Activated CD8-positive, alpha-beta memory T cell treated with anti-CD3 and anti-CD28 coated beads for 1 hour (primary cell): ENCODE measurements at places on chromosomes 16 and 17.

GRCh38 chr16:53542283-53542682 lies 39.3 kb upstream of the AKTIP start:
- DNase-seq: no peak

- DNase-seq: no peak
Observed at GRCh38 chr17:42577140-42577531, 393 bp downstream of the PSMC3IP start.

GRCh38 chr17:68587847-68588246 lies 13.3 kb downstream of the FAM20A start:
- no peak for DNase-seq

- DNase-seq: no peak
Observed at GRCh38 chr16:70158261-70158939, 15.2 kb upstream of the CLEC18C start.

DNA sequence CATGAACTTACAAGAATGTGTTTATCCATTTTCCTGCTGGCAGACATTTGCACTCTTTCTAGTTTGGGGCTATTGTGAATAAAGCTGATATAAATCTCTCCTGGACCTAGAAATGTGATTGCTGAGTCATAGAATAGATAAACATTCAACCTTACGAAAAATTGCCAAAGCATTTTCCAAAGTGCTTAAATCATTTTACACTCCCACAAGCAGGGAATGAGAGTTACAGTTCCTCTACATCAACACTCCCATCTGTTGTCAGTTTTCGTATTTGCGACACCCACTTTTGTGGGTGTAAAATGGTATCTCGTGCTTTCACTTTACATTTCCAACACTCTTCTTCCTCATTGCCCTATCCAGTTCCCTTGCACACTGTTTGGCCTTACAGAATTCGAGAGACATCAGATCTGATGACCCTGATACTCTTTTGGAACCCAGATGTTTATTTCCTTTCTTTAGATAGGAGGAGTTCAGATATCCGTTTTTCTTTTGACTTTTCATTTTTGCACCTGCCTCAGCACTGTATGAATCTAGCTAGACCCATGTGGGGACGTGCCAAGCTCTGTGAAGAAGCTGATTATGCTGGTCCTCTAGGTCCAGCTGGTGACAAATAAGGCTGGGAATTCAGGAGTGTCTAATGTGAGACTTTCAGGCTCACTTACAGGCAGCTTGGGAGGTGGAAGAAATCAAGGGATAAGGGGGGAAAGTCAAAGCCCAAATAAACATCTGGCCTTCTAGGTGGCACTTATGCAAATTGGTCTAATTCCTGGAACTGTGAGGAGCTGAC lies 14.0 kb downstream of the SOX9 start:
- no peak for DNase-seq

- no peak for DNase-seq
Observed at GRCh38 chr17:8326511-8327302, 12.9 kb upstream of the ODF4 start.

- DNase-seq: no peak
Observed at GRCh38 chr17:75694536-75694935, 26.7 kb upstream of the ITGB4 start.

DNA sequence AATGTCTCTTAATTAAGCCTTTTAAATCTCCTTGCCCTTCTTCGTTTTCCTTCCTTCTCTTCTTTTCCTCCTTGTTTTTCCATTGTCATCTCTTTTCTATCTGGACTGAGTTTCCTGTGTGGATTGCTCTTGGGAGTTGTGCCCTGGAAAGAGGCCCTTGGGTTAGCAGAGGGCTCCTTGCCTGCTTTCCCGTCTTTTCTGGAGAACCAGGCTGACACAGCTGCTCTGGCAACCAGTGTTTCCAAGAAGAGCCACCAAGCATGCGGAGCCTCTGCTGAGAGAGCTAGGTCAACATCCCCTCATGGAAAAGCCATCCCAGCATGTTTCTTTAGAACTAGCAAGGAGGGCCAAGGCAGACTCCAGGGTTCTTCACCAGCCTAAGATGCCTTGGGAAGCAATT lies 75.4 kb downstream of the HLF start:
- no peak for DNase-seq

GRCh38 chr17:31293581-31293980 lies 3.5 kb downstream of the OMG start:
- no peak for DNase-seq

- DNase-seq: no peak
Observed at GRCh38 chr16:28842696-28843095, 3.5 kb downstream of the TUFM start.

DNA sequence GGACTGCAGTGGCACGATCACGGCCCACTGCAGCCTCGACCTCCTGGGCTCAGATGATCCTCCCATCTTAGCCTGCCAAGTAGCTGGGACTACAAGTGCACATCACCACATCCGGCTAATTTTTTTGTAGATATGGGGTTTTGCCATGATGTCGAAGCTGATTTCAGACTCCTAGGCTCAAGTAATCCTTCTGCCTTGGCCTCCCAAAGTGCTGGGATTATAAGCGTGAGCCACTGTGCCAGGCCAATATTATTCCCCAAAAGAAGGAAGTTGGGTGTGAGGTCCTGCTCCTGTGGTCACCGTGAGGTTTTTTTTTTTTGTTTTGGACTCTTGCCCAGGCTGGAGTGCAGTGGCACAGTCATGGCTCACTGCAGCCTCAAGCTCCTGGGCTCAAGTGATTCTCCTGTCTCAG lies 1.5 kb downstream of the AMZ2 start:
- no peak for DNase-seq

DNA sequence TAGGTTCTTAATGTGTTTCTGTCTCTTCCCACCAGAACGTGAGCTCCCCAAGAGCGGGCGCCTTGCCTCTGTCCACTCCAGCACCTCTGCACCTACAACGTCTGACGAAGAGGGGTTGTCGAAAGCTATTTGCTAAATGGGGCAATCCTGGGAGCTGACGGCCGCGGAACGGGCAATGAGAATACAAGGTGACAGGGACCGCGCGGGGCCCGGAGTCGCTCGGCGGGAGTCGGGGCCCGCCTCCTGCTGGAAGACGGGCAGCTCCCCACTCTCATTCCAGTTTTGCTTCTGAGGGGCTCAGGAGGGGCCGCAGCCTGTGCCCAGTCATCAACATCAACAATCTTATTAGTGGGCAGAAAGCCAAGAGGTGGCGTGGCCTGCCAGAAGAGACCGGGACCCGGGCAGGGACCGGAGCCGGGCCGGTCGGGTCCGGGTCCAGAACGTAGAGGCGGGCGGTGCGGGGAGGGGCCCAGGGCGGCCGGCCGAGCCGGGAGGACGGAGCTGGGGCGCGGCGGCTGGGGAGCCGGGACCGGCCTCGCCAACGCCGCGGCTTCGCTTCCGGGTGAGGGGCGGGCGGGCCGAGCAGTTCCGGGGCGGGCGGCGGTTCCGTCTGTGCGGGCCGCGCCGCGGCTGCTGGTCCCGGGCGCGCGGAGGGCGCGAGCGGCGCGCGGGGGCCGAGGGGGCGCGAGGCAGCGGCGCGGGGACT lies at the start of gene MOSMO:
Gene MOSMO (plus strand): TSS at position 603 of the 706 bp plus-strand sequence. CDS start 191 bp downstream, outside the sequence.
- peak; percentile 17 for DNase-seq

DNA sequence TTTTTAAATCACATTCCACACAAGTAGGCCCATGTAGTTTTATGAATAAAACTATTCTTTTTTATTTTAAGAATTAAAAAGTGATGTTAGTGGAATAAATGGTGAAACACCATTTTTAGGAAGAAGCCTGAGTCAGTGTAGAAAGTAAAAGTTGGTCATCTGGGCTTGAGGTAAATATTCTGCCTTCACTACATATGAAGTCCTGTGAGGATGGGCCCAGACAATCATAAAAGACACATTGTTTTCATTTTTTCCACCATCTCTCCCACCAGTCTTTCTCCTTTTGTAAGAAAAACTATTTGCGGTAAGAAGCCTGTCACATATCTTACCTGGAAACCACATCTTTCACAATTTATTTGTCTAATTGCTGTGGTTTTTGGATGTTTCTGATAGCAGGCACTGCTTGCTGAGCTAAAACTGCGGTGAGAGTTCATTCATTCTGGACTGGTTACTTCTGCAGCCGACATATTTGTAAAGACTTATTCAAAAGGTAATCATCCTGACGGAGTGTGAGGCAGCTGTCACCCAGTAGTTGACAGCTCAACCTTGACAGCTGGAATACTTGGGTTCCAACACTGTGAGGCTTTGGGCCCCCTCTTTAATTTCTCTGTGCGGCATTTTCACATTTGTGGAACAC lies 10.6 kb upstream of the RFFL start:
- DNase-seq: no peak

GRCh38 chr17:72416054-72416675 lies 295.3 kb downstream of the SOX9 start:
- no peak for DNase-seq

- DNase-seq: no peak
Observed at GRCh38 chr16:88939245-88939971, 37.6 kb downstream of the CBFA2T3 start.

DNA sequence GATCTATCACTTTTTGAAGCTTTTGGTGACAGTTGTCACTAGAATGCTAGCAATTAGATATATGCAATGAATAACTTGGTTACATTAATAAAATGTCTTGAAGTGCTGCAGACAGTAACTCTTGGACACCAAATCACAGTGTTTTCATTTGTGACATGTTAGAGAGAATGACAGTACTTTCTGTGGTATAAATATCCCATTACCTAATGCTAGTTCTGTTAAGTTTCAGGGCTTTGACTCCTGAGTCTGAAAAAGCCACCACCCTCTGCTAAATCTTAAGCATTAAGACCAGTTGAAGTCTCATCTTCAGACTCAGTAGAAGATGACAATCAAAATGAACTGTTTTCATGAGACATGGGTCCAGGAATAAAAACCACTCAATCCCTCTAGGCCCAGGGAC lies 10.6 kb upstream of the CPHXL2 start:
- DNase-seq: no peak

DNA sequence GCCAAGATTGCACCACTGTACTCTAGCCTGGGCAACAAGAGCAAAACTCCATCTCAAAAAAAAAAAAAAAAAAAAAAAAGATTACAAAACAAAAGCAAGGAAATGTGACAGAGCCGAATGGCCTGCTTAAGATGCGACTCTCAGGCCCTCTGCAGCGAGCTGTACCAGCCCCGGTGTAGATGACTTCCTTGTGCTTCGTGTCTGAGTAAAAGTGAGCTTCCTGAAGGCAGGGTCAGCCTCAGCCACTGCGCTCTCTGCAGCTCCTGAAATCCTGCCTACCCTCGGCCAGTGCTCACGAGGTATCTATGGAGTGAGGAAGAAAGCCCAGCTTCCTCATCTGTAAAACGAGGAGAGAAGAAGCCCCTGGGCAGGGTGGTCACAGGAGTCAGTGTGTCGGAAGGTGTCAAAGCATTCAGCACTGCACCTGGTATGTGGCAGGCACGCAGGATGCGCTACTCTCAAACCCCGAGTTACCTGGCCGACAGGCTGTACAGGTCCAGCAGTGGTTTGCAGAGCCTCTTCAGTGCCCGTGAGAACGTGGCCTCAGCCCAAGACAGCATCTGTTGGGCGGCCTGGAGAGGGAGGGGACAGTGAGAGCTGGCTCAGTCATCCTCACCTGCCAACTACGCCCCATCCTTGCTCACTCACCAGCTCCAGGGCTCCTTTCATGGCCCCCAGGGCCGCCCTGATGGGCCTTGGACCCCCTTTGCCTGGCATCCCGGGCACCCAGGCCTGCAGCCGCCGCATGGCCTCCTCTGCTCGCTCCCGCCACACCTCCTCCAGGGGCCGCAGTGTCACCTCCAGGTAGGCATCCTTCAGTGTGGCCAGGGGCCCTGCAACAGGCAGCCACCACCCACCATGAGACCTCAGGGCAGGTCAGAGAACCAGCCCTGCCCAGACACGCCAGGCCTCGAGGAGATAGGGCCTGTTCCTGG lies 44.6 kb downstream of the RMI2 start:
- DNase-seq: no peak

DNA sequence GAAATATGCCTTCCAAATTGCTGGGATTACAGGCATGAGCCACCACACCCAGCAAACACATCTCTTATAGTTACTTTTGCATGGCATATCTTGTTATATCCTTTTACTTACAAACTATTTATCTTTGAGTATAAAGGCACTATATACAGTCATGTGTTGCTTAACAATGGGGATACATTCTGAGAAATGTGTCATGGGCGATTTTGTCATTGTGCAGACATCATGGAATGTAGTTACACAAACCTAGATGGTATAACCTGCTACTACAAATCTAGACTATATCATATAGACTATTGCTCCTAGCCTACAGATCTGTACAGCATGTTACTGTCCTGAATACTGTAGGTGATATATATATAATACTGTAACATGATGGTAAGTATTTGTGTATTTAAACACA lies 43.6 kb downstream of the BCL7C start:
- DNase-seq: no peak

DNA sequence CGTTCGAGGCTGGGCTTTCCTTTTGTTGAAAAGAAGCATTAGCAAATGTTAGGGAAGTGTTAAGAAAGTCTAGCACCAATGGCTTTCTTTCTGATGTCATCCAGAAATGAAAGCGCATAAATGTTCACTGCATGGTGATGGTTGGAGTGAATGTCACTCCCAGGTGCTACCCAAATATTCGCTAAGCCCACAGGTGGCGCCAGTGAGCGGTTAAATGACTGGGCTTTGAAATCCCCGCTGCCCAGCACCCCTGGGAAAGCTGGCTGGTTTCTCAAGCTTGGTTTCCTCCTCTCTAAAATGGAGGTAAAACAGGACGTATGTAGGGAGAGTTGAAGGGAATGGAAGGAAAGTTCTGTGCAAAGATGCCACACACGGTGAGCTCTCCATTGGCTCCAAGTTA lies 104.4 kb downstream of the IRX5 start:
- no peak for DNase-seq

- no peak for DNase-seq
Observed at GRCh38 chr17:48587276-48588073, 2.6 kb downstream of the HOXB3 start.

- no peak for DNase-seq
Observed at GRCh38 chr17:17361867-17362539, 58.8 kb downstream of the NT5M start.

- DNase-seq: no peak
Observed at GRCh38 chr16:54921206-54921824, 9.3 kb upstream of the IRX5 start.

- no peak for DNase-seq
Observed at GRCh38 chr17:1267471-1267943, 2.7 kb upstream of the BHLHA9 start.

DNA sequence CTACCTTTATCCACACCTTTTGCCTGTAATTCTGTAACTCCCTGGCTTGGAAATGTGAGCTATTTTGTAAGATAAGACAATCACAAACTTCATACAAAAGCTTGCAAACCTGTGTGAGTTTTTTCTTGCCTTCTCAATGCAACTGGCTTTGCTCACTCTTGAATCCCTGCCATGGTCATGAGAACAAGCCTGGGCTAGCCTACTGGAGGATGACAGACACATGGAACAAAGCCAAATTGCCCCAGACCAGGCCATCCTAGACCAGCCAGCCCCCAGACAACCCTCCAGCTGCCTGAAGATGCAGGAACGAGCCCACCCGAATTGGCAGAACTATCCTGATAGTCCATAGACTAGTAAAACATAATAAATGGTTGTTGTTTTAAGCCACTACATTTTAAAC lies 466.6 kb upstream of the ERCC4 start:
- no peak for DNase-seq
